ENCODE measurements at places on chromosomes 6 and 20.

DNA sequence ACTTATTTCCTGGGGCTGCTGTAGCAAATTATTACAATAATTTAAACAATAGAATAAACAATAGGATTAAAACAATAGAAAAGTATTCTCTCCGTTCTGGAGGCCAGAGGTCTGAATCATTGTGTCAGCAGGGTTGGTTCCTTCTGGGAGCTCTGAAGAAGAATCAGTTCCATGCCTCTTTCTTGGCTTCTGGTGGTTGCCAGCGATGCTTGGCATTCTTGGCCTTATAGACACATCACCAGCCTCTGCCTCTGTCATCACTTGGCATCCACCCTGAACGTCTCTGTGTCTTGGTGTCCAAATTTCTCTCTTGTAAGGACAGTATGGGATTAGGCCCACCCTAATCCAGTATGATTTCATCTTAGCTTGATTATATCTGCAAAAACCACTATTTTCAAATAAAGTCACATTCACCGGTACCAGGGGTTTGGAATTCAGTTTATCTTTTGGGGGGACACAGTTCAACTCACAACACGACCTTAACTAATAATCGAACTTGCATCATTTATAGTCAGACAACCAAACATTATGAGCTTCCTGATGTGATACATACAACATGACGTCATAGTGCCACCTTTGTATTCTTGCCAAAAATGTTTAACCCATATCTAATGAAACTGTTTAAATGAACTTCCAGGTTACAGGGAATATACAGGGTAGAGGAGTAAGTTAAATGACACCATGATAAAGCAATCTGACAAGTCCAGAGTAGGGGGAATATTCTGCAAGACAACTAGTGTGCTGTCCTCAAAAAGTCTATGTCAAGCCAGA lies 84.7 kb upstream of the RNF24 start:
- no peak for DNase-seq

- DNase-seq, result no peak
These were observed 376.4 kb downstream of the CDH4 start for GRCh38 chr20:61628480-61628879.

- no peak for DNase-seq
These were observed 3.4 kb downstream of the MYT1 start for GRCh38 chr20:64167676-64168075.

GRCh38 chr6:33755070-33755869 lies 8.6 kb upstream of the IP6K3 start:
- DNase-seq, result no peak

DNA sequence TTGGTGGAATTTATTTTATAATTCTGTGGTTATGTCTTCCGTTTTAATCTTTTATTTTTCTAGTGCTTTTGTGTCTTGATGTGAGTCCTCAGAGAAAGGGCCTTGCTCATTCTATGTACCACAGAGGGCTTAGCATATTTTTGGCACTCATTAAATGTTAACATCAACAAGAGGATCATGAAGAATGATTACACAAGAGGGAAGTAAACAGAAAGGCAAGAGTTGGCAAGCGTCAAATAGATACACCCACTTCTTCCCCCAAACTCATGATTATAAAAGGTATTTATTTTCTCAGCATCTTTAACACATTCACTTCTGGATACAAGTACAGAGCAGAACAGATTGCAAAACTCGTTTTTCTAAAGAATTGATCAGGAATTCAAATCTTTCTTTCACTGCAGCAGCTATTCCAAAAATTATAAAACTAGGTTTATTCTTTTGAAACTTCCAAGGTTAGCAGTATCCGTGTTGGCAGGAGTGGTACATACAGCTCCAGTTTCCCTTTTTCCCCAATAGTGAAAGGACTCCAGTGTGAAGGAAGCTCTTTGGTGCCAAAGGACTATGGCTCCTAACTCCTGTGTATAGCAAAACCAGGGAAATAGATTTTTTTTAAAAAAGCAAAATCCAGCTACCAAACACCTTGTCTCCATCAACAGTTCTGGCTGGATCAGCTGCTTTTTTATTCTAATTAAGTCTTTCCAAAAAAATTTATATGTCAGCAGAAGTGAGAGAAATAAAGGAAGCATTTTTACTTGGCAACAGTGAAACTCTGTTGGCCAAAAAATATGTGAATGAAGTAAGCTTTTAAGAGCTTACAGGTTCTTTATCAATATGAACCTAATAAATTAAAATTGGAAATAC lies 221.9 kb downstream of the ADGRG6 start:
- DNase-seq, result no peak

GRCh38 chr6:109503327-109504224 lies 20.6 kb upstream of the ZBTB24 start:
- no peak for DNase-seq

DNA sequence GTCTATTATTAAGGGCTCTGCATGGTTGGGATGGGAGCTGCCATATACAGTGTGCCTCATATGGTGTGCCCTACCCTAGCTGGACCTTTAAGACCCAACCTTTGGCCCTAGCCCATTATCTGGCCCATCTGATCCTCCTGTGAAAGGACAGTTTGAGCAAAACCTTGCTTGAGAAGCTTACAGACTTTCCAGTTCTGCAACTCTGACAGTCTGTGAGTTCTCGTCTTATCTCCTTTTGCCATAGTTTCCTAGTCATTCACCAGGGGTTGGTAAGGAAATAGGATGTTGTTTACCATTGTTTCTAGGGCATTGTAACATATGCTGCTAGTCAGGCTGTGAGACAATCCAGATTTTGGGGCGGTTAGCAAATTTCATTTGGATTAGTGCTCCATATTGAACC lies 17.2 kb downstream of the CTNNBL1 start:
- no peak for DNase-seq

DNA sequence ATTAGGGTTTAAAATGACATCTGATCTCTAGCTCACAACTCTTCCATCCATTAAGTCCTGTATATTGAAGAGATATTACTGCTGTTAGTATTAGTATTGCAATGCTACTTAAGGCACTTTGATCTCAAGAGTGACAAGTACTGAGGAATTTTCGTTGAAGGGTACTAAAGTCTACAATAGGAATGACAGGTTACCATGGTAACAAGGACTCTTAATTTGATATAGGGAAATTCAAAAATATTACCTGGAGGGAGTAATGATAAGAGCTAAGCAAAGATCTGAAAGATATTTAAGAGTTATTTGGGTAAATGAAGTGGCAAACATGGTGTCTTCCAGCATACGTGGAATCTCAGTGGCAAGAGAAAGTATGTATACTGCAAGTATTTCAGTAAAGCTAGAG lies 518.0 kb upstream of the SLC35B3 start:
- DNase-seq, result no peak

- DNase-seq, result no peak
These were observed 17.2 kb upstream of the FNDC1 start for GRCh38 chr6:159152041-159152440.

- no peak for DNase-seq
These were observed 113.0 kb upstream of the CST7 start for GRCh38 chr20:24836041-24836533.

DNA sequence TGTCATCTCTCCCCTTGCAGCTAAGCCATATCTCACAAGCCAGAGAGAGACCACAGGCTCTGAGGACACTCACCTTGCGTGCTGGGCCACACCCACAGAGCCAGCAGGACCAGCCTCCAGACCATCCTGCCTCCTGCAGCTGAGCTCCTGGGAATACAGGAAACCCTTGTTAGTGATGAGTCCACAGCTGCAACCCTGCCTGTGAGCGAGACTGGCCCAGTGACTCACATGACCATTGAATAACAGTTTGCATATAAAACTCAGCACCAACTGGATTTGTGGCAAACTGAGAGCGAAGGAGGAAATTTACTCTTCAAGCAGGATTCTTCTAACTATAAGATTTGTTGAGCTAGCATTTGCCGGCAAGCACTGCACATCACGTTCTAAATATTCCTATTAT lies 3.0 kb downstream of the THBS2 start:
- no peak for DNase-seq

DNA sequence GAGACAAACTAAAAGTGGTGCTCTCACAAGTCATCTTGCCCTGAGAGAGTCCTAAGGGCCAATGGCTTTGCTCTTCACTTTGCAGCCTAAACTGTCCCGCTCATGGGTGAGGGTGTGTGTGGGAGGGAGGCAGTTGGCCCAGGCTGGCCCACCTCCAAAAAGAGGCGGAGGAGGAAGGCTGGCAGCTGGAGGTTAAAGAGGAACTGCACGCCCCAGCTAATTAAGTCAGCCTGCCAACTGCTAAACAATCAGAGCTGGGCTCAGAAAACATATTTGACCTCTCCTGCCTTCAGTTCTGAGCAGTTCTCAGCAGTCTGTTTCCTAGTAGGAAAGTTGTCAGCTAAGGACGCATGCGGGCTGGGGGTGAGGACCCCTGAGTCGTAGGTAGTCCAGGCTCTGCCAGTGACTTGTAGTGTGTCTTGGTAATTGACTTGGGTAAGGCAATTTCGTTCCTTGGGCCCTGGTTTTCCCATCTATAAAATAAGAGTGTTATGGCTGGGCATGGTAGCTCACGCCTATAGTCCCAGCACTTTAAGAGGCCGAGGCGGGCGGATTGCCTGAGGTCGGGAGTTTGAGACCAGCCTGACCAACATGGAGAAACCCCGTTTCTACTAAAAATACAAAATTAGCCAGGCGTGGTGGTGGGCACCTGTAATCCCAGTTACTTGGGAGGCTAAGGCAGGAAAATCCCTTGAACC lies 17.0 kb downstream of the GSS start:
- no peak for DNase-seq

DNA sequence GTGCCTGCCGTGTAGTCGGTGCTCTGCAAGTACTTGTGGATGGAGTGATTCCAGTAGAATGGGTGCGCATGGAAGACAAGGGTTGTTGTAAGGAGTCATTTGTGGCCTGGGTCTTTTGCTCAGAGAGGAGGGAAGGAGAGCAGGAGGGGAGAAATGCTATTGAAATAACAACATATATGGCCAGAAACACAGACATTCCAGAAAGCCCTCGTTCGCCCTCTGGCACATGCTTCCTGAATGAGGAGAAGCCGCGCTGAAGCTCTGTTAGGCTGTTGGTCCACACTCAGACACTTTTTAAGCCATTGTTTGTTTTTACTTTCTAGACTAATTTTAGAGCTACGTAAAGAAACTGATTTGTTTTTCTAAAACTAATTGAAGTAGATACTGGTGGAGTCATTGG lies 107.4 kb downstream of the RPP40 start:
- DNase-seq, result no peak

GRCh38 chr20:19451923-19452295 lies 239.5 kb downstream of the SLC24A3 start:
- no peak for DNase-seq

- DNase-seq, result no peak
These were observed 41.9 kb downstream of the FGD2 start for GRCh38 chr6:37047346-37047688.

DNA sequence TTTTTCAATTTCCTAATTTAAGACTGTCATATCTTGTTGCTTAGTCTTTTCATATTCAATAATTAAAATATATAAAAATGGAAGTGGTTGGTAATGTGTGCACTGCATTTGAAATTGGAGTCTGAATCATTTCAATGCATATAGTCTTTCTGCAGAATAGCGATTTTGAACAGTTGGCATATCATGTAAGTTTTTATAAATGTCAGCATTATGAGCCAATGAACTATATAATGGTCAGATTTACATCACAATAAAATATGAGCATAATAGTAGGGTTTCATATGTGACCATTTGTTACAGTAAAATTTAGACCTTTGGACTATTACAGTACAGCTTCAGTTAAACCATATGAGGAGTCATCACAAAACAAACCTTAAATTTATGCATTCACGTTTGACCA lies 4.3 kb downstream of the RAB32 start:
- no peak for DNase-seq

DNA sequence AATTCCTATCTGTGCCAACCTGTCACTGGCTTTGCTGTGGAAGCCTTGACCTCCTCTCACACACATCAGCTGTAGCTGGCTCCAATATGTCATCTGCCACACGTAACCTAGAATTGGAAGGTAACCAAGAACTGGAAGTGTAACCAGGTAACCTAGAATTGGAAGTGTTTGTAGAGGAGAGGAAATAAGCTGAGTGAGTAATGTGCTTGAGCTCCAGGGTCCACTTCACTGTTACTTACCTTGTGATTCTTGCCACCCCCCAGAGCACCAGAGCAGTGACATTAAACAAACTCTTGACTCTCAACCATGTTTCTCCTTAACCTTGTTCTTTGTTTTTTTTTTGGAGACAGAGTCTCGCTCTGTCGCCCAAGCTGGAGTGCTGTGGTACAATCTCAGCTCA lies 350.5 kb downstream of the NRN1 start:
- no peak for DNase-seq
